Activated CD4-positive, alpha-beta T cell treated with anti-CD3 and anti-CD28 coated beads, Interleukin-2, amount 10 ng/mL, durations not matched to agents 7 days and 5 days (primary cell): ENCODE measurements at places on chromosomes 5 and 9. TPM values are rescaled to one million over a fixed set of nuclear protein-coding genes. Genes with fewer than 3 reads are reported as not detected.

- no peak for DNase-seq
These were observed 188.7 kb downstream of the ROR2 start for GRCh38 chr9:91761362-91761761.

Gene ESM1
- not detected for total RNA-seq

DNA sequence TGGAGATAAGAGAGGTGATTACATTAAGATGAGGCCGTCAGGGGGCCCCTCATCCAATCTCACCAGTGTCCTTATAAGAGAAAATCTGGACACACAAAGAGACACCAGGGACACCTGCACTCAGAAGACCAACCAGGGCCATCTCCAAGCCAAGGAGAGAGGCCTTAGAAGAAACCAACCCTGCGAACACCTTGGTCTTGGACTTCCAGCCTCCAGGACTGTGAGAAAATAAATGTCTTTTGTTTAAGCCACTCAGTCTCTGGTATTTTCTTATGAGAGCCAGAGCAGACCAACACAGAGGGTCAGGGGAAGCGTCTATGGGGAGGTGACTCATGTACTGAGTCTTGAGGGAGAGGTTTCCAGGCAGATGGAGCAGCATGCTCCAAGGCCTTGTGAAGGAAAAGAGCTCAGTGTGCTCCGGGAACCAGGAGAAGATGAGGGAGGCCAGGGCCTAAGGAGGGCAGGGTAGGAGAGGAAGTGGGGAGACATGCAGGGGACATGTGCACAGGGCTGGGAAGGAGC, 5.4 kb downstream of the PHYKPL start:
- no peak for DNase-seq

DNA sequence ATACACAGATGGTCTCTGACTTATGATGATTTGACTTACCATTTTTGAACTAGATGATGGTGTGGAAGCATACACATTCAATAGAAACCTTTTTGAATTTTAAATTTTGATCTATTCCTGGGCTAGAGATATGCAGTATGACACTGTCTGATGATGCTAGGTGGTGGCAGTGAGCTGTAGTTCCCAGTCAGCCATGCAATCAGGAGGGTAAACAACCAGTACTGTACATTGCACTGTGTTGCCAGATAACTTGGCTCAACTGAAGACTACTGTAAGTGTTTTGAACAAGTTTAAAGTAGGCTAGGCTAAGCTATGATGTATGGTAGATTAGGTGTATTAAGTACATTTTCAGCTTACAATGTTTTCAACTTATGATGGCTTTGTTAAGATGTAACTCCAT, 859.1 kb upstream of the ARRDC3 start:
- DNase-seq = no peak

DNA sequence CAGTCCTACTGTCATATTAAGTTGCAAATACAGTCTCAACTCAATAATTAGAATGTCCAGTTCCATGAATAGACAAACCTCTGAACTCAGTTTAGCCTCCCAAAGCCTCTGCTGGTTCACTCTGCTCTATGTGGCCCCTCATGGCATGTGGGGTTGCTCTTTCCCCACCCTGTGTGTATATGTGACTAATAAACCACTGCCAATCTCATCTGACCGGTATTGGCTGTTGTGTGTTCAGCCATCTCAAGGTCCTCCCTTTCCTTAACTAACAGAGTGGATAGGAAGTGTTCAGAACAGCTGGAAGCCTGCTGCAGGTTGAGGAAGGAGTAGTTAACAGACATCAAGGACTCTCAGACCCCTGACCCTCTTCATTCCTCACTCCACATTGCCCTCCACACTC, 55.3 kb downstream of the IL33 start:
- no peak for DNase-seq

DNA sequence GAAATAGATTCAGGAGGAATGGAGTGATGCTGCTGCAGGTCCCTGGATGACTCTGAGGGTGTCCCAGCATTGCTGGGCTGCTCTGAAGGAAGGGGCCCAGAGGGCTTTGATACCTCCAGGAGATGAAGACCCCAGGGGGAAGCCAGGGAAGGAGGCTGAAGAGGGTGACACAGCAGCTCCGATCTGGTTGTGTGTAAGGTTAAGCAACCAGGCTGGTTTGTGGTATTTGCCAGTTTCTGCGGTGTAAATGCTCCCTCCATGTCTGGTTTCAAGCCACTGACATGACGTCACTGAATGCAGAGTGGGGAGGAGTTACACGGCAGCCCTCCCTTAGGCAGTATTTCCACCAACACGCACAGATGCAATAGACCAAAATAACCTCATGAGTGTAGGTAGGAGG, 40.0 kb upstream of the ORM1 start:
- peak; percentile 46 for DNase-seq

GRCh38 chr5:65967288-65968066, 41.1 kb downstream of the ERBIN start:
- DNase-seq = no peak

Gene SPATA31E1
- not detected for total RNA-seq

DNA sequence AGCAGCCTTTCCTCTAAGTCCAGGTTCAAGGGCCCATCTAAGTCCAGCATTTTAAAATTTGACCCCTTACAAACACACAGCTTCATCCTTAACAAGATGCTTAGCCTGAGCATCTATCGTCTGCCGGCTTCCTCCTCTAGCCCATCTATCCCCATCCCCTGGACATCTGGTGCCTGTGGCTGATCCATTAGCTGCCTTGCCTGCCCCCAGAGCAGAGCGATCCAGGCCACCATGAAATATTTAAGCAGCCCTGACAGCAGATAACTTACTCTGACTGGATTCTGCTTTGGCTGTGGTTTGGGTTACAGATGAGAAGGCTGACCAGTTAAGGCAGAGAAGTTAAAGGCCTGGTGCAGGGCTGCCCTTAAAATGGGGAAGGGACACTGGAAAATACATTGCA, 30.9 kb upstream of the CPEB4 start:
- no peak for DNase-seq

GRCh38 chr9:86660146-86660943, 287.0 kb downstream of the GAS1 start:
- DNase-seq = peak; percentile 39

DNA sequence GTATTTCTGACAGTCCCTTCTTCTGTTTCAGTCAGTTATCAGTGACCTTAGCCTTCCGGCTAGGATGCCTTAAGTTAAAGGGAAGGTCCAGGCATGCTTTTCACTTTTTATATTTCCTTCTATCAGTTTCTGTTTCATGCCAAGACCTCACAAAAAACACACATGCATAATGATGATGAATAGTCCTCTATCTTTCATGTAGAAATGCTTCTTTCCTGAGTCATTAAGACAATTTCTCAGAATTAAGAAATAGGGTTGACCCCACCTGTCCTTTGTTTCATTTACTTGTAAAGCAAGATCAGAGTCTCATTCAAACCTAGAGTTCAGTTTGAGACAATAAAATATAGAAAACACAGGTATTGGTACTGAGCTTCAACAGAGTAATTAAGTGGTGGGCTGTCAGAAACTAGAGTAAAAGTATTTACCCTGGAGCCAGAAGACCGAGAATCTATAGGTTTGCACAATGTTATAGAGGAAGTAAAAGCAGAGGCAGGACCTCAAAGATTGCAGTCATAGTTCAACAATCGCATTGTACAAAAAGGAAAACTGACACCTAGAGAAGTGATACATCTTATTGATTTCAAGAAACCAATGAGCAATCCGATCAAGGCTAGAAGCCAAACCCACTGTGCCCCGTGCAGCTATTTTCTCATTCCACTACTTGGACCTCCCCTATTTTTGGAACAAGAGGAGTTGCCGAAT, 118.7 kb upstream of the PUM3 start:
- DNase-seq = no peak

Gene FOXD4L5
- 0.27 TPM for total RNA-seq

GRCh38 chr5:150464554-150465012, 15.0 kb upstream of the RPS14 start:
- DNase-seq = no peak

DNA sequence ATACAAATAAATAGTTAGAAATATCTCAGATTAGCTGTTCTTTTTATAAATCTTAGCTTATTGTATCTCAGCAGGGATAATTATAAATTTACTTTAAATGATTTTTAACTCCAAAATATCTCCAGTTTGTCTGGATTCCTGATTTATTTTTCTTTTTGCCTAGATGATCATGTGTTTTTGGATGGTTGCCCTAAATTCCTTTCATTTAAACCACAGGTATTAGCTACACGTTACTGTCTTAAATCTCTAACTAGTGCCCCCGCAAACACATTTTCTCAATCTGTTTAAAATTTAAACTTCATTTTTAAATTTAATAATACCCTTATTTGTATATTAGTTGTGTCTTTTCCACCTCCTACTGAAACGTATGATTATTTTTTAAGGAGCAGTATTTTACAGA, 5.6 kb downstream of the FER start:
- DNase-seq = no peak

- no peak for DNase-seq
These were observed 92.5 kb upstream of the ITGA2 start for GRCh38 chr5:52896534-52897237.
